Stimulated activated CD8-positive, alpha-beta memory T cell treated with anti-CD3 and anti-CD28 coated beads, Interleukin-2, amount 100 ng/mL, for 48 hours (primary cell): ENCODE measurements at places on chromosomes 2 and 18.

GRCh38 chr2:88866756-88867155 lies 175.3 kb downstream of the RPIA start:
- DNase-seq, result no peak

- no peak for DNase-seq
These were observed 11.1 kb downstream of the NDUFV2 start for GRCh38 chr18:9113468-9114149.

DNA sequence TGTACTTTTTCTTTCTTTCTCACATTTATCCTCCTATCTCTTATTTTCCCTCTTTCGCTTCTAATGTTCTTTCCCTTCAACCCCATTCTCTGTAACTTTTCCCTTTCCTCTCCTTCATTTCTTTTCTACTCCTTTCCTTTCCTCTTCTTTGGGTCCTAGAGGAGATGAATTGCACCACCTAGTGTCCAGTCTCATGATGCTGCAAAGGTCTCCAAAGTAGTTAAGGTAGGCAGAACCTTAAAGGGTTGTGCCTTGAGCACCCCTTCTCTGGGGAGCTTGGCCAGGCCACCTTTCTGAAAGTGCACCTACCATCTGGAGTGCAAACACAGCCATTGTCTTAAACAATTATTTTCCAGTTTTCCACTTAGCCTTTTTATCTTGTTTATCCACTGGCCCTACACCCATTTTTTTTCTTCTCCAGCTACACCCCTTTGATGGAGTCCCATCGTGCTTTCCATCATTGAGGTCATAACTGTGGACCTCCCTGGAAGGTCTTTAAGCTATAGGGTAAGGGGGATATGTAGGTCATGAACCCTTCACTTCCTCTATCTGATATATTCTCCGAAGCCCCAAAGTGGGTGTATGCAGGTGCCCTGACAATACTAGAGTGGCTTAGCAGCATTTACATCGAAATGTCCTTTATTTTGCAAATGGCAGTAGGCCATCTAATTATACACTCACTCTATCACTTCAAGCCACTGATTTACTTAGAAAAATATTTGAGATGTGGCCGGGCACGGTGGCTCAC lies 155.9 kb downstream of the ESCO1 start:
- no peak for DNase-seq

- DNase-seq, result no peak
These were observed 35.2 kb downstream of the PRELID3A start for GRCh38 chr18:12442946-12443345.

DNA sequence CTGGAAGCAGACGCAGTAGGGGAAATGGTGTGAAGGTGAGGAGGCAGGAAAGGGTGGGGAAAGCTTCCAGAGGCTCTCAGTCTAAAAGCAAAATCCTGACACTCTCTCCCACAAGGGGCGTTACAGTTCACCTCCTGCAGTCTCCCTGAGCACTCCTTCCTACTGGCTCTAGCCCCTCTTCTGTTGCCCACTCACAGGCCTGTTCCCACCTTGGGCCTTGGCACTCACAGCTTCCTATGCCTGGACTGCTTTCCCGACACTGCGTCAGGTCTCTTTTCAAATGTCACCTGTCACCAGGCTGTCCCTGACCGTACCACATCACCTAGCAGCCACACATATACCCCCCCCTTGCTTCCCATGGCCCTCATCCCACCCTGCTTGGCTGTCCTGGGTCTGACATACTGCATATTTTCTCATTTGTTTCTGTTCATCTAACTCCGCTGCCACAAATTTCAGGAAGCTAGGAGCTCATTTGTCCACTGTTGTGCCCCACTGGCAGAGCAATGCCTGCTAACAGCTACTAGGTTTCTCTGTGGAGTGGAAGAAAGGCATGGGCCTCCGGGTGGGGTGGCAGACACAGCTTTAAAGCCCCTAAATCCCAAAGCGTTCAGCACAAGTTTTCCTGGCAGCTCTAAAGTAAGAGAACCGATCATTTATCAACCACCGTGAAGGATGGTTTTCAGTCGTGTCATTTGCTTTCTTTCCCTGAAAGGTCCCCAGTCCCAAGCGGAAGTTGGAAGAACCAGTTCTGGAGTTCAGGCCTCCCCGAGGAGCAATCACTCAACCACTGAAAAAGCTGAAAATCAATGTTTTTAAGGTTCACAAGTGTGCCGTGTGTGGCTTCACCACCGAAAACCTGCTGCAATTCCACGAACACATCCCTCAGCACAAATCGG lies 118.8 kb downstream of the ZNF532 start:
- DNase-seq, result no peak
